ENCODE measurements at places on chromosomes 5 and 9.

- no peak for DNase-seq
Measured at GRCh38 chr5:94174748-94175411, 433.5 kb upstream of the POU5F2 start.

DNA sequence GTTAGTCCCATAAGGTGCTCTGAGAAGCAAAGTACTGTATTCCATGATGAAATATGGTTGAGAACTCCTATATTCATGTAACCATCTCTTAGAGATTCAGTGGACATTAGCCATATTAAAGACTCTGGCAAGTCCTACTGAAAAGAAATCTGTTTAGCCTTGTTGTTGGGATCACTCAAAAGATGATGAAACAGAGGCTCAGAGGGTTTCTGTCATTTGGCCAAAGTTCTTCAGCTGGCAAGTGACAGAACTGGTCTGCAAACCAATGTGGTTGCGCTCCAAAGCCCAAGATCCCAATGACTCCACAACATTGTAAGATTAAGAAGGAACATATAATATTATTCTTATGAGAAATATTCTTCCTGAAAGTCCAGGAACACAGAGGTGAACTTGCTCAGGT lies 462.9 kb downstream of the ACTL7B start:
- DNase-seq: no peak

- DNase-seq: no peak
Measured at GRCh38 chr5:23223846-23224245, 283.6 kb upstream of the PRDM9 start.

DNA sequence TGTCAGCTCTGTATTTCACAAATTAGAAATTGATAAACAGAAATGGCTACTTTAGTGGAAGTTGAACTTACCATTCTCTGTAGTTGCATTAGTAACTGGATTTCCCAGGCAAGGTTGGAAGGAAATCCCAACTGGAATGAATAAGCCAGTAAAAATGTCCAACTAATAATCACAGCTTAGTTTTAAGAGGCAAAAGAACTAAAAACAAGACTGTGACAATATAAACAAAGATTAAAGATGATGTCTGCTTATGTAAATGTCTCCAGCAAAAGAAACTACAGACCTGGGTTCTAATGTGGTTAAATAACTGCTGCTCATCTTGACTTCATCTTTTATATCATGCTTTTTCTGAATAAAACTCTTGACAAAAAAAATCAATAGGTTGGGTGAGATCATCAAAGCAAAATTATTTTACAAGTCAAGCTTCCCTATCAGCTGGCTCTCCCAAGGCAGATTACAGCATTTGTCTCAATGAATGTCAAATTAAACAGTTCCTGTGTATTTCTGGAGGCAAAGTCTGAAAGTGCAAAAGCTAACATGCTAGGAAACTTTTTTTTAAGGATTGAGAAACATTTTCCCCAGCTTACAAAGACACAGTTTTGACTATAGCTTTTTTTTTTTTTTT lies 62.3 kb upstream of the HMHB1 start:
- DNase-seq: no peak

DNA sequence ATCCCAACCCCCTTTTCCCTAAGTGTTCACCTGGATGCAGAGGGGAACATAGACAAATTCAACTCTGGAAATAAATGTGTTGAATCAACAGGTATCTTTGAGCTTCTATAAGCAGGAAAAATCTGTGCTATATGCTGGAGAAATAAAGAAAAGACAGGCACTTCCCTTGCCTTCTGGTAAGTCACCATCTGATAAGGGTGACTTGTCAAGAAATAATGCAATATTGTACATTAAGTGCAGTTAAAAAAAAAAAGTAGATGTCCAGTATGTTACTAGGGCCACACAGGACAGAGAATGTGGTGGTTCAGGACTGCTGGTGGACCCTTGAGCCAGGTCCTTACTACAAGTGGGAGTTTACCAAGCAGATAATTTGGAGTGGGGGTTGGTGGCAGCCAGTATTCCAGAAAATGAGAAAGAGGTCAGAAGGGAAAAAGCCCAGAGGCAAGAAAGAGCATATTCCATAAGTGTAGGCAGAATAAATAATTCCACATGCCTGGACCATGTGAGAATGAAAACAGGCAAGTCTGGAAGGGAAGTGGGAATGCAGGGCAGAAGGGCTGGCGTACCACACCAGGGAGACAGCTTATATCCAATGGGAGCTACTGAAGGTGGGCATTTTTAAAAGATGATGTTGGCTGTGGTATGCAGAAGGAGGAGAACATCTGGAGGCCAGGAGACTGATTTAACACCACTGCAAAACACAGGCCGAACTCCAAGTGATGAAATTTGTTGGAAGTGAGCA lies 209.9 kb downstream of the SEMA5A start:
- DNase-seq: no peak

DNA sequence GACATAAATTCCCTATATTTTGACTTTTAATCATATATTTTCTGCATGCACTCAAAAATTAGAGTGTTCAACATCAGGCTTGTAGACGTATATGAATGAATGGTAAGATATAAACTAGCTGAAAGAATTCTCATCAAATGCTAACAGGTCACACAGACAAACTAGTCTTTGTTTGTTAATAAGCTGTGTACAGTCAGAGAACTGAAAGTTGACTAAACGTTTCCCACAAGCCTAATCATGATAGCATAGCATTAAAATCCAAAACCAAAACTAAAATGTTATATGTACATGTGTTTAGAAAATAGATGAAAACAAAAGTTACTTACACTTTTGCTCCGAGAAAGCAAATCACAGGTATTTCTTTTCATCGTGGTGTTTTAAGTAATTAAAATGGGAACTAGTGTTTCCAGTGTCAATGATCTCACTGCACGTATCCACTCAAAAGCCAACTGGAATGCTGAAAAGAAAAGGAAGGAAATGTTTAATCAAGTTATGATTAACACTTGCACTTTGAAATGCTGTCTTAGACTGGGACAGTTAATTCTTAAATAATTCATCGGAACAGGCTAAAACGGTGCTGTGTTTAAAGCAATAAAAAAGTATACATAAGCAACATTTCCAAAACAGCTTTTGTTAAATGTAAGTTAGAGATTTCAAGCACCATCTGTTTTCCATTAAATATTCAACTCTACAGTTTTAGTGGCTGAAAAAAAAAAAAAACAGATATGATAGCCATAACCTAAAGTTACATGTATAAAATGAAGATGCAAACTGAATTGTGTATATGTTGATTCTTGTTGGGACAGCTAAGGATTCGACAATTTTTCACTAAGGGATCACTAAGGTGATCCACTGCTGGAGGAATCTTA lies 291.9 kb upstream of the PDE4D start:
- DNase-seq: no peak

DNA sequence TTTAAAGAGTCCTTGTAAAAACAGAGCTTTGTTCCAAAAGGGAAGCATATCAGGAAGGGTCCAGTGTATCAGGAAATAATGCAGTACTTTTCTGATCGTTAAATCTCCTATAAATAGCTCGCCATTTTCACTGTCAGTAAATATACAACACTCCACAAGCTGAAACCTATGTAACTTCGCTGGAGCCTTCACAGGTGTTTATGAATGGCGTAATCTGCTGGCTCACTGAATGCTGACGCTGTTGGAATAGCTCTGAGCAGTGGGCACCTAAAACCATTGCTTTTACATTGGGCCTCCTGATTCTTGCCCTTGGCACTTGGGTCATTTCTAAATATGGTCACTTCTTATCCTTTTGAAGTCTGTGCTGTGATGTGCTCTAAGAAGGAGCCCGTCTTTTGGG lies 4.3 kb downstream of the SHC3 start:
- no peak for DNase-seq

DNA sequence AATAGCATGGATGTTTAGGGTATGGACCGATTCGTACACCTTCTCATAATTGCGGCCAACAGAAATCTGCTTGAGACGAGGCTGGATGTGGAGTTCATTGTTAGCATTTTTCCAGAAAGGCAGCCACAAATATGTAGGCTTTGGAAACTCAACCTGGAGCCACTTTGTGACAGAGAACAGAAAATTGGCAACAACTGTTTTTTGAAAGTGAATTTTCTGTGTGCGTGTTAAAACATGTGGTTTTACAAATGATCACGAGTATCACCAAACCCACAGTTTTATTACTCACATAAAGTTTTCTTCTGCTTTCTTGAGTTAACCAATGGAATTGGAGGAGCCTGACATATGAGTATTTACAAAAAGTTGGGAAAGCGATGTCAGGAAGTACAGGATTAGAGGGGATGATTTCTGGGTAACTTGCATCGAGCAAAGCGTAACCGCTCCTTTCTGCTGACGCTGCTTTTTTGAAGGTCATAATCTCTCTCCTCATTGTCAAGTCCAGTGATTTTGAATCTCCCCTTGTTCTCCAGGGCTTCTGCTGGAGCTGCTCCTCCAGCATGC lies 138.5 kb upstream of the TAF11L2 start:
- no peak for DNase-seq

GRCh38 chr5:172692451-172692850 lies 51.4 kb downstream of the NEURL1B start:
- no peak for DNase-seq

- DNase-seq: no peak
Measured at GRCh38 chr5:39577529-39577928, 152.7 kb upstream of the DAB2 start.

DNA sequence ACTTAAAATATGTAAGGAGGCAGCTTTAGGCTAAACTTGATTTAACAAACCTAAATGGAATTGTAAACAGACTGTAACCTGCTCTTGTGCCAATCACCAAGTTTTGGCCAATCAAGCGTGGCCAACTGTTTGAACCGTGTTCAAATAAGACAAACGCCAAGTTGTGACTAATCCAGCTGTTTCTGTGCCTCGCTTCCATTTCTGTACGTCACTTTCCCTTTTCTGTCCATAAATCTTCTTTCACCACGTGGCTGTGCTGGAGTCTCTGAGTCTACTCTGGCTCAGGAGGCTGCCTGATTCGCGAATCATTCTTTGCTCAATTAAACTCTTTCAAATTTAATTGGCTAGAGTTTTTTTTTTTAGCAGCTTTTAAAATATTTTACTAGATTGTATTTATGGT lies 71.3 kb downstream of the LIX1 start:
- no peak for DNase-seq

DNA sequence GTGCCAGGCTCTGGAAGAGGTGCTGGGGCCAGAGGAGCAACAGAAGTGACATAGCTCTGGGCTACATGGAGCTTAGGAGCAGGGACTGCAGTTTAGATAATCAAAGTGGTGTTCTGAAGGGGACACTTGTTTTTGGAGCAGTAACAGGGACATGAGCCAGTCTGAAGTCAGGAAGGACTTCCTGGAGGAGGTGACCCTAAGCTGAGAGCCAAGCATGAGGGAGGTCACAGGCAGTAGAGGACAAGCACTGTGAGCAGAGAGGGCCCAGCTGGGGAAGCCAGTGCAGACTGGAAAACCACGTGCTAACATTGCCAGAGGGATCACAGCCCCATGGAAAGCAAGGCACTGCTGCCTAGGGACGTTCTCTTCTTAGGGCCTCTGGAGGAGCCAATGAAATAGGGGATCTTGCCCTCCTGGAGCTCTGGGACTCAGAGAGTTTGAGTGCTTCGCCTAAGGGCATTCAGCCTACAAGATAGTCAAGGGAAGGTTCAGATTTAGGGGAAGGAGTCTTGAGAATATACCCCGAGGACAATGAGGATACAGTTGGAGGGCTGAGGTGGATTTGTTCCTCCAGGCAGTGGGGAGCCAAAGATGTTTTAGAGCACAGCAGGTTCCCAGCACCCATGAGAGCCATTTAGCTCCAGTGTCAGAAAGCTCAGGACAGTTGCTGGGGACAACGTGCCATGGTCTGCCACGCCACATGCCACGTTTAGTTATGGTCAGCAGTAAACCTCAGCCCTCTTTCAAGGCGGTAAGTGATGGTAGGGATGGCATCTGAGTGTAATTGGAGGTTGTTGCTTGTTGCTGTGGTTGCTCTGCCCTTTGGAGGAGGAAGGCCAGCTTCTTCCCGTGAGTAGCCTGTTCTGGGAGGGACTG lies 40.5 kb upstream of the SH3PXD2B start:
- DNase-seq: no peak
